ENCODE measurements at places on chromosomes 4 and X. TPM values are rescaled to one million over a fixed set of nuclear protein-coding genes. Genes with fewer than 3 reads are reported as not detected.

DCAF8L2 gene
- not detected for total RNA-seq

ANXA10 gene
- total RNA-seq = not detected

TXK gene
- 0.81 TPM for total RNA-seq

P2RY4 gene
- not detected for total RNA-seq

FAM241A gene
- 3.5 TPM for total RNA-seq

CXCL1 gene
- total RNA-seq = 3.2 TPM

CLTRN gene
- 0.26 TPM for total RNA-seq

PDLIM3 gene
- 2,309 TPM for total RNA-seq

GRCh38 chr4:83083925-83084475 lies 30.5 kb downstream of the PLAC8 start:
- no peak for DNase-seq

- no peak for DNase-seq
These were observed 14.7 kb downstream of the GRPR start for GRCh38 chrX:16138108-16138427.

GRCh38 chr4:137253949-137254348 lies 278.3 kb downstream of the PCDH18 start:
- DNase-seq = no peak

GRCh38 chr4:166622425-166622977 lies 611.8 kb downstream of the SPOCK3 start:
- DNase-seq = no peak

DNA sequence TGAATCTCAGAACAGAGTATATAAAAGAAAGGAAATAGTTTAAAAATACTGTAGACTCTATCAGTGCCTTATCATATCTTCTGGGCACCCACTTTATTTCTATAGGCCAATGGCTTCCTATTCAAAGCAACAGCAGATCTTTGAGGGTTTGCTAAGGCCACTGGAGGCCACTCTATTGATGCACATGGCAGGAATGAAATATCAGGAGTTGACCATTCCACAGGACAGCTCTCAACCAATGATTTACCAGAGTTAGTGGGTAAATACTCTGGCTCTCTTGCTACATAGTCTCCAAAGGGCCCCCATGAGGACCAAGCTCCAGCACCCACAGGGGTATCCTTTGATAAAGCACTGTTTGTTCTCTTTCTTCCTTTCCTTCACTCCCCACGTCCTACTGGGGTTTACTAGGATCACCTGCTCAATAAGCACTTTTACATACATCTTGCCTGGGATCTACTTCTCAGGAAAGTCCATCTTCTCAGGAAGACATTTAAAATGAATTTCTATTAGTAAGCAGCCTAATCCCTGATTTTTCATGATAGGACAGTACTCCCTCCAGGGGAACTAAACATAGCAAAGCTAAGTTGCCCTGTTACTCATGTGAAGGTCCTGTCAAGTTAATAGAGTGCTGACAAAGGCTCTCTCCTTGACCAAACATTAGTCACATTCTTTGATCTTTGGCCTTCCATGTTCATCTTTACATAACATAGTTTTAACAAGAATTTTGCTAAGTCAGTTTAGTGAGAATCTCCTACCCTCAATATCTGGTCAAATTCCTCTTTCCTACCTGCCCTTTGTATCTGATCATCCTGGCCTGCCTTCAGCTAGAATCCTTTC lies 459.7 kb downstream of the GRXCR1 start:
- no peak for DNase-seq

DNA sequence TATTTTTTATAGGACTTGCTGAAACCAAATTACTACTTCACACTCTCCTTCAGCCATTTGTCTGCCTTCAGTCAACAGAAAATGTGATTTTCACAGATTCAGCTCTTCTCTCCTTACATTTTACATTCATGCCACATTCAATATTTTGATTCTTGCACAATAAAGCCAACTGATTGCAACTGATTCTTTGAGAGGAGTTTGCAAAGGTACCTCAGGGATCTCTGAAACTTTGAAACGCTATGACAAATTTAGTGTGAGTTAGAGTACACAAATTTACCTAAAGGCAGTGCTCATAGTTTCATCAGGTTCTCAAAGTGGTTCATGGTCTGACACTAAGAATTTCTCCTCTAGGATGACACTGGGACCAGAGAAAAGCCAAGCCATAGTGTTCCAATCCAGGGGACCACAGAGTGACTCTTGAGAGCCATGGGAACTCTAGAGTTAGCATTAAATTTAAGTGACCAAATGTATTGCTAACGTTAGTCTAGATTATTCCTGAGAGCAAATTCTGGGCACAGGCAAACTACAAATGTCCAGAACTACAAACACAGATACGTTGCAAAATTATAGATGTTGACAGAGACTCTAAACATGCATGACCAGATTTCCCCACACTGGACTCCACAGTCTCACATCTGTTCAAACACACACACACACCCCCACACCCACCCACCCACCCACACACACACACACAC lies 9.0 kb downstream of the CSN3 start:
- no peak for DNase-seq

DNA sequence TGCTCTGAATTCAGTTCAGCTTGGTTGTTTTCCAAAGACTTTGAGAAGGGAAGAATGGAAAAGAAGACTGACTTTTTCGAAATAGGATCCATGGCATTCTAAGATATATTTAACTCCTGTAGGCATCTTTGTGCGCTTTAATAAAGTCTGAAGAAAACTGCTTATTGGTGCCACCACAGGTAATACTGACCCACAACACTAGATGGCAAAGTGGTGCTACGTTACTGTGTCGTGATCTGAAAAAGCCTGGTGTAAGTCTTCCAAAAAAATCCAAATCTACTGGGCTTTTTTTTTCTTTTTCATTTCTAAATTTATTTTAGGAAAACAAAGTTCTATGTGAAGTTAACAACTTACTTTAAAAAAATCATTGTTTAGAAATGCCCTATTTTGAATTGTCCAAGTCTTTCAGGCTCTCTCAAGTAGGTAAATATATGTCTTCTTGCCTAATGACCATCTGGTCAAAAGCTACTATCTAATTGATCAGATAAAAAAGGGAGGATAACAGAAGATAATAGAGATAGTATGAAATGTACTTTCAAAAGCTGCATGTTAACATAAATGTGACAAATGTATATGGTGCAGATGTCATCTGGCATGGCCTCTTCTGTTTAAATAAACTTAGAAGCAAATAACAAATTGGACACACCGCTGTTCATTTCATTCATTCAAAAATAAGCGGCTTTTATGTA lies 47.0 kb upstream of the MID1IP1 start:
- DNase-seq = peak; percentile 12

- no peak for DNase-seq
These were observed 79.4 kb upstream of the EFNB1 start for GRCh38 chrX:68749426-68749825.

GRCh38 chr4:72390409-72390808 lies 178.6 kb downstream of the ADAMTS3 start:
- no peak for DNase-seq

- no peak for DNase-seq
These were observed 76.8 kb upstream of the GC start for GRCh38 chr4:71860643-71861042.

DNA sequence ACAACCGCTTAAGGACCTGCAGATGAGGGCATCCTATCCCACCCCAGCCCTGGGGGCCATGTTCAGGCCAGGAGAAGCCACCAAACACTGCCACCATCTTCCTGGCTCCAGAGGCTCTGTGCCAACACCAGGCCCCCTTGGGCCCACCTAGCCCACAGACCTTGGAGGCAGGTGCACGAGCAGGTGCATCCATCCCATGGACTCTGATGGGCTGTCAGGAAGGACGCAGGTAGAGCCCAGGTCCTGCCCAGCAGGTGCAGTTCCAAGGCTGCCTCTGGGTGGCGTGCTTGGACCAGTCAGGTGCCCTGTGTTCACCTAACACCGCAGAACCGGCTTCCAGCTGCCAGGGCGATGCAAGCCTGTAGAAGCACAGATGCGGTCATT lies 22.8 kb upstream of the PDE6B start:
- DNase-seq = no peak

- no peak for DNase-seq
These were observed 6.8 kb upstream of the CLCN5 start for GRCh38 chrX:49915361-49916222.

GRCh38 chrX:72028701-72029470 lies 102.8 kb downstream of the RTL5 start:
- DNase-seq = no peak

Data from gastrocnemius medialis (tissue), 4 donors.